ENCODE measurements at places on chromosomes 4 and X. TPM values are rescaled to one million over a fixed set of nuclear protein-coding genes. Genes with fewer than 3 reads are reported as not detected.

DNA sequence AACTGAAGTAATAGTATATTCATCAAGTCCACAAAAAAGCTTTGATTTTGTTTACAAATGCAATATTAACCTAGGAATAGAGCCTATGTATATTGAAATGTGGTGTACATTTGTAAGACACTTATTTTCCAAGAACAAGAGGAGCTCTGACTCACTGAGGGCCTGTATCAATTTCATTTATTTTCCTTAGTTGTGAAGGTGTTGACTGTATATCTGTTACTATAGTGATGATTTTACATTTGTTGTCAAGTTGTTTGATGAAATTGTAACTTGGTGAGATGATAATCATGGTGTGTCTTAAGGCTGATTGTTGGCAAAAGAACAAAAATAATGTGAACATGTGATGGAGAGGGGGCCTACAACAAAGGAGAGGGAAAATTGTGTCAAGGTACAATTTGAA is 274.9 kb upstream of the TEX13A start:
- DNase-seq, result no peak
- no peaks in the 10 kb centered on the region for H3K4me1 ChIP-seq
- H3K27me3 ChIP-seq, result no peaks in the 10 kb centered on the region
- H3K36me3 ChIP-seq, result no peaks in the 10 kb centered on the region
- H3K4me3 ChIP-seq, result no peak overlapping the region

DNA sequence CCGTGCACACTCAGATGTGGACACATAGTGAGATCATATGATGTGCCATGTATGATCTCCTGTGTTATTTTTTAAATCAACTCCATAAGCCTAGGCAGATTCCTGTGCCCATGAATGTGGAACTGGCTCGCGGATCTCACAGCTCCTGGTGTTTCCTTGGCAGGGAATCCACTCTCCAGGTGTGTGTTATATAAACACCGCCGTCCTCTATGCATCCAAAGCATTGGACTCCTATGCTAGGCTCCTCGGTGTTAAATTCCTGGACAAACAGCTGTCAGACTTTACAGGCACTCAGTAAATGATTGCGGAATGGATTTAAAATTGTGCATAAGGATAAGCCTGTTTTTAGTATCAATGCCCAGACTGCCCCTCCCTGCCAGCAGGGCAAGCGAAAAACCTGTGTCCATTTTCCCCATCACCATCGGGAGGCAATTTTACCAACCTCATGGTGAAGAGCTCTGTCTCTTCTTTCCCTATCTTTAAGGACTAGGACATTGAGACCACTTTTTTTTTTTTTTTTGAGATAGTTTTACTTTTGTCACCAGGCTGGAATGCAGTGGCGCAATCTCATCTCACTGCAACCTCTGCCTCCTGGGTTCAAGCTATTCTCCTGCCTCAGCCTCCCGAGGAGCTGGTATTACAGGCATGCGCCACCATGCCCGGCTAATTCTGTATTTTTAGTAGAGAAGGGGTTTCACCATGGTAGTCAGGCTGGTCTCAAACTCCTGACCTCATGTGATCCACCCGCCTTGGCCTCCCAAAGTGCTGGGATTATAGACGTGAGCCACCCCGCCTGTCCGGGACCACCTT is 23.6 kb upstream of the GPR78 start:
- no peaks in the 10 kb centered on the region for H3K4me1 ChIP-seq
- no peak overlapping the region for H3K4me3 ChIP-seq
- H3K27me3 ChIP-seq, result no peaks in the 10 kb centered on the region
- DNase-seq, result no peak

GRCh38 chr4:137532869-137533236 is 559 bp upstream of the PCDH18 start:
- no peaks in the 10 kb centered on the region for H3K27me3 ChIP-seq
- no peak for DNase-seq
- H3K36me3 ChIP-seq, result no peaks in the 10 kb centered on the region
- H3K27ac ChIP-seq, result no peak overlapping the region
- H3K4me1 ChIP-seq, result no peaks in the 10 kb centered on the region

- DNase-seq, result no peak
- no peaks in the 10 kb centered on the region for H3K27me3 ChIP-seq
- H3K4me3 ChIP-seq, result no peak overlapping the region
- H3K4me1 ChIP-seq, result no peaks in the 10 kb centered on the region
- no peak overlapping the region for H3K27ac ChIP-seq
Observed at GRCh38 chrX:30181353-30181752, 34.0 kb upstream of the MAGEB2 start.

GRCh38 chr4:101761405-101761804 is 29.1 kb upstream of the BANK1 start:
- H3K27me3 ChIP-seq, result no peaks in the 10 kb centered on the region
- H3K4me3 ChIP-seq, result no peak overlapping the region
- H3K36me3 ChIP-seq, result no peaks in the 10 kb centered on the region

DNA sequence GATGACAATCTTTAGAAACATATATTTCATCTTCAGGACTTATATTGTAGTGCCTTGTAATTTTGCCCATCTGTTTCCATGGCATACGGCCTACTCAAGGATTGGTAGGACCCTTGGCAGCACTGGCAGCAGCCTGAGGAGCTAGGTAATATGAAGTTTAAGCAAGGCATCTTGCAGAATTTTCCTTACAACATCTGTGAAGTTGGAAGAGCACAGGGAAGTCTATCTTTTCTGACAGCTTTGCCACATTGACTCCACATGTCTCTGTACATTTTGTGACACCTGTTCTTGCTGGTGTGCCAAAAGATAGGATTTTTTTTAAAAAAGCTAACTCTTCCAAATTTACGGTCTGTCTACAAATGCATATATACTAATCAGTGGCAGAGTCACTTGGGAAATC is 1235.2 kb downstream of the PCDH7 start:
- DNase-seq, result no peak
- no peaks in the 10 kb centered on the region for H3K36me3 ChIP-seq
- no peaks in the 10 kb centered on the region for H3K4me1 ChIP-seq
- H3K4me3 ChIP-seq, result no peak overlapping the region

DNA sequence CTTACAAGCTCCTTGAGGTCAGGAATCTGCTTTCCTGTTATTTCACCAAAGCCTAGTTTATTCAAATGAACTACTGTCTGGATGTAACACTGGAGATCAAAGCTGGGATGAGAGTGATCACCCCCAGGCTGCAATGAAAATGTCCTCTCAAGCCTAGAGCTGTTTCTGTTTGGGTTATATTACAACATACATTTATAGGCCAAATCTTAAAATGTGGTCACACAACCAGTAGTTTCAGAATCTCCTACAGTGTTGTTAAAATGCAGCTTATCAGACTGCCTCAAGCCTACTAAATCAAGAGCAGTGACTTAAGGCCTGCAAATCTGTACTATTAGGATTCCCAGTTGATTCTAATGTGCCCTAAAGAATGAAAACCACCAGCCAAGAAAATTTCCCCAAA is 207.5 kb downstream of the PAPSS1 start:
- DNase-seq, result no peak
- H3K27me3 ChIP-seq, result no peaks in the 10 kb centered on the region
- no peaks in the 10 kb centered on the region for H3K4me1 ChIP-seq
- H3K36me3 ChIP-seq, result no peaks in the 10 kb centered on the region
- no peak overlapping the region for H3K27ac ChIP-seq

DNA sequence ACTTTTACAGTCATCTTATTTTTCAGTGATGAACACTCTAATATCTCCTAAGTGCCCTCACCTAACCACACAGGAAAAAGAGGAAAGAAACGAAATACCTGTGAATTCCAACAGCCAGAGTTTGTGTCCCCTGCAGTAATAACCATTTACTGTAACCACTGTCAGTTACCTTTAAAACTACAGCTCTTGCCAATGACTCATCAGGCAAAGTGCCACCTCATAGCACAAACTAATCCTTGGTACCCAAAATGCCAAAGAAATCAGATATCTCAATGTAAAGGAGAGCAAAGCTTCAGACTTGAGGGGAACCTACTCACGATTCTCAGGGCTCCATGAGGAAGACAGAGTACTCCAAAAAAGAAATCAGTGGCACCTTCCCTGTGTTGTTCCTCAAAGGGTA is 146.5 kb downstream of the NDST3 start:
- H3K4me3 ChIP-seq, result no peak overlapping the region
- DNase-seq, result no peak
- H3K36me3 ChIP-seq, result no peaks in the 10 kb centered on the region
- H3K27me3 ChIP-seq, result no peaks in the 10 kb centered on the region
- no peak overlapping the region for H3K27ac ChIP-seq

DNA sequence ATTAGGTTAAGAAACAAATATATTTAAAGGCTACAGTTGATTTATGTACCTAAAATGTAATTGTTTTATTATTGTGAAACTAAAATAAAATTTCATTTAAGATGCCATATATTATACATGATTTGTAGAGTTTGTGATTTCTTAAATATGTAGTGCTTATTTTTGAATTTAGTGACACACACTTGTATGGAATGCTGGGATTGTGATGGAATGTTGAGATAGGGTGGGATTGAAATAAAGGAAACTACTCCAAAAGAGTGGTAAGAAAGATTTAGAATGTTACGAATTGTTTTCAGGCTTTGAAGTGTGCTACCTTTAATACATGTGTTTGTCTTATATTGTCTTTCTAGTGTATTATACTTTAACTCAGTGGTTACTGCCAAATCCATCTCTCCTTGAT is 330.3 kb upstream of the PITX2 start:
- no peaks in the 10 kb centered on the region for H3K27me3 ChIP-seq
- no peaks in the 10 kb centered on the region for H3K4me1 ChIP-seq
- no peak overlapping the region for H3K4me3 ChIP-seq
- H3K36me3 ChIP-seq, result no peaks in the 10 kb centered on the region

DNA sequence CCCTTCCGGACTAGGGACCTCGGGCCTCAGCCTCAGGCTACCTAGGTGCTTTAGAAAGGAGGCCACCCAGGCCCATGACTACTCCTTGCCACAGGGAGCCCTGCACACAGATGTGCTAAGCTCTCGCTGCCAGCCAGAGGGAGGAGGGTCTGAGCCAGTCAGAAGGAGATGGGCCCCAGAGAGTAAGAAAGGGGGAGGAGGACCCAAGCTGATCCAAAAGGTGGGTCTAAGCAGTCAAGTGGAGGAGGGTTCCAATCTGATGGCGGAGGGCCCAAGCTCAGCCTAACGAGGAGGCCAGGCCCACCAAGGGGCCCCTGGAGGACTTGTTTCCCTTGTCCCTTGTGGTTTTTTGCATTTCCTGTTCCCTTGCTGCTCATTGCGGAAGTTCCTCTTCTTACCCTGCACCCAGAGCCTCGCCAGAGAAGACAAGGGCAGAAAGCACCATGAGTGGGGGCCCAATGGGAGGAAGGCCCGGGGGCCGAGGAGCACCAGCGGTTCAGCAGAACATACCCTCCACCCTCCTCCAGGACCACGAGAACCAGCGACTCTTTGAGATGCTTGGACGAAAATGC is at the start of gene WAS:
Gene WAS (plus strand): TSS at position 389 of the 572 bp plus-strand sequence. CDS start 55 bp downstream, at position 444.
- H3K36me3 ChIP-seq, result no peaks in the 10 kb centered on the region
- no peak for DNase-seq
- no peaks in the 10 kb centered on the region for H3K4me1 ChIP-seq
- no peak within 1 kb of the TSS for H3K4me3 ChIP-seq

DNA sequence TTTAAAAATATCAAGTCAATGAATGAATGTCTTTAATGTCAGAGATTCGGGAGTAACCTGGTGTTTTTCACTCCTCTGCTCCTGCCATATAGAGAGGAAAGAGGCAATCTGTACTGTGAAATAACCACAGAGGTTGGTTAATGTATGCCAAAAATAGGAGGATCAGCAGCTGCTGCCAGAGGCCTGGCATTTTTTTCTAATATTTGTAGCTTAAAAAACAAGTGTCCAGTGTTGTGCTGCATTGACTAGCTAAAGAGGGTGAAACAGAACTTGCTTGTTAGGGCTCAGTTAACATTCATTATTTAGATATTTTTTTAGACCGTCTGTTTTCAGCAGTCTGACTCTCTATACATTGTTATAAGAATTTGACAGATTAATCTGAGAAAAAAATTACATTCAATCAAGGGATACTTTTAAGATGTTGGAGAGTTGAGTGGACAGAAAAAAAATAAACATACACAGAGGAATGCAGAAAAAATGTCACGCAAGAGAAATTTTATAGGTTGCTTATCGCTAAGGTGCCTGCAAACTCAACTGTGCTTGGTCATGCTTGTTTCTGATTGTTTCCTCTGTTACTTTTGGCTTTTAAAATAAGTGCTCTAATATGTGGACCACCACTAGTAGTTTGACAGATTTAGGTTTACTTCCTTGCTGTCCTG is 392.3 kb upstream of the GALNT7 start:
- no peak overlapping the region for H3K4me3 ChIP-seq
- H3K4me1 ChIP-seq, result no peaks in the 10 kb centered on the region
- DNase-seq, result no peak
- H3K27ac ChIP-seq, result no peak overlapping the region
- no peaks in the 10 kb centered on the region for H3K36me3 ChIP-seq

DNA sequence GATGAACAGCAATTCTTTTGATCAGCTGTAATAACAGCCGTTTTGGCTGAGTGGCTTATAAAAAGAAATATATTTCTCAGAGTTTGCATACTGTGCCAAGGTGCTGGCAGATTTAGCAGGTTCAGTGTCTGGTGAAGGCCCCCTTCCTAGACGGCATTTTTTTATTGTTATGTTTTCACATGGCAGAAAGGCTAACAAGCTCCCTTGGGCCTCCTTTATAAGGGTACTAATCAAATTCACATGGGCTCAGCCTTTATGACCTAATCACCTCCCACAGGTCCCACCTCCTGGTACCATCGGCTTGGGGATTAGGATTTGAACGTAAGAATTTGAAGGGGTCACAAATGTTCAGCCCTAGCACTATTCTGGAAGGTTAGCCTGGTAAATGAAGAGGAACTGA is 431.9 kb downstream of the SPOCK3 start:
- no peak overlapping the region for H3K27ac ChIP-seq
- H3K27me3 ChIP-seq, result no peaks in the 10 kb centered on the region
- no peaks in the 10 kb centered on the region for H3K36me3 ChIP-seq
- no peaks in the 10 kb centered on the region for H3K4me1 ChIP-seq
- H3K4me3 ChIP-seq, result no peak overlapping the region

GRCh38 chrX:155169881-155170280 is 46.4 kb upstream of the VBP1 start:
- H3K27me3 ChIP-seq, result no peaks in the 10 kb centered on the region
- no peak overlapping the region for H3K4me3 ChIP-seq
- H3K36me3 ChIP-seq, result no peaks in the 10 kb centered on the region
- no peak overlapping the region for H3K27ac ChIP-seq
- no peaks in the 10 kb centered on the region for H3K4me1 ChIP-seq
- DNase-seq, result no peak

GRCh38 chrX:153769865-153770600 is 6.0 kb downstream of the PLXNB3 start:
- no peak overlapping the region for H3K27ac ChIP-seq
- H3K27me3 ChIP-seq, result no peaks in the 10 kb centered on the region
- H3K4me3 ChIP-seq, result no peak overlapping the region

The TMEM255A gene
- 0.87 TPM for total RNA-seq

The PLP1 gene
- 0.32 TPM for total RNA-seq

The PPARGC1A gene
- 12.2 TPM for total RNA-seq

The NUDT11 gene
- total RNA-seq, result 1.4 TPM

The MAGIX gene
- total RNA-seq, result 8.1 TPM

The CYLC1 gene
- total RNA-seq, result not detected

The PDLIM3 gene
- total RNA-seq, result 9.3 TPM

The PNMA5 gene
- total RNA-seq, result not detected

The NPY2R gene
- not detected for total RNA-seq

The ESX1 gene
- total RNA-seq, result not detected
